ENCODE measurements at places on chromosomes 13 and 19.

- DNase-seq = no peak
Measured at GRCh38 chr19:52662631-52663030, 24.5 kb upstream of the ZNF83 start.

GRCh38 chr19:2249010-2249866, at the start of gene AMH:
AMH (plus strand) TSS chr19:2249323; CDS start chr19:2249333, 10 bp downstream.
- DNase-seq = no peak

- no peak for DNase-seq
Measured at GRCh38 chr13:40585911-40586471, 80.5 kb downstream of the FOXO1 start.

DNA sequence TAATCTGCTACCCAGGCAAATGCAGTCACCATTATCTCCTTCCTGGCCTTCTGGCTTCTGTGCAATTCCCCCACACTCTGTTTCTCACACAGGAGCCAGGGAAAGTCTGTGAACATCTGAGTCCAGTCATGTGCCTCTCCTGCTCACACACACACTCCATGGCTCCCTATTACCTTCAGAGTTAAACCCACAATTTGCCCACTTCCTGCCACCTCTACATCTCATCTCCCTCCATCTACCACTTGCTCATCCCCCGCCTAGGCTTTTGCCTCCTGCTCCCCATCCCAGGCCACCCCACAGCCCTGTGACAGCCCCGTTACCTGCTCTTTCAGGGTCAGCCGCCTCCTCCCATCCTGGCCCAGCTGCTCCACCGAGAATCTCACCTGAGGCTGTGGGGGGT, 13.5 kb downstream of the IL12RB1 start:
- DNase-seq = no peak

GRCh38 chr13:72700509-72700908, 26.9 kb downstream of the MZT1 start:
- no peak for DNase-seq

GRCh38 chr13:40192452-40192851, 474.0 kb downstream of the FOXO1 start:
- no peak for DNase-seq

- DNase-seq = no peak
Measured at GRCh38 chr13:52020191-52020590, 4.3 kb upstream of the UTP14C start.

DNA sequence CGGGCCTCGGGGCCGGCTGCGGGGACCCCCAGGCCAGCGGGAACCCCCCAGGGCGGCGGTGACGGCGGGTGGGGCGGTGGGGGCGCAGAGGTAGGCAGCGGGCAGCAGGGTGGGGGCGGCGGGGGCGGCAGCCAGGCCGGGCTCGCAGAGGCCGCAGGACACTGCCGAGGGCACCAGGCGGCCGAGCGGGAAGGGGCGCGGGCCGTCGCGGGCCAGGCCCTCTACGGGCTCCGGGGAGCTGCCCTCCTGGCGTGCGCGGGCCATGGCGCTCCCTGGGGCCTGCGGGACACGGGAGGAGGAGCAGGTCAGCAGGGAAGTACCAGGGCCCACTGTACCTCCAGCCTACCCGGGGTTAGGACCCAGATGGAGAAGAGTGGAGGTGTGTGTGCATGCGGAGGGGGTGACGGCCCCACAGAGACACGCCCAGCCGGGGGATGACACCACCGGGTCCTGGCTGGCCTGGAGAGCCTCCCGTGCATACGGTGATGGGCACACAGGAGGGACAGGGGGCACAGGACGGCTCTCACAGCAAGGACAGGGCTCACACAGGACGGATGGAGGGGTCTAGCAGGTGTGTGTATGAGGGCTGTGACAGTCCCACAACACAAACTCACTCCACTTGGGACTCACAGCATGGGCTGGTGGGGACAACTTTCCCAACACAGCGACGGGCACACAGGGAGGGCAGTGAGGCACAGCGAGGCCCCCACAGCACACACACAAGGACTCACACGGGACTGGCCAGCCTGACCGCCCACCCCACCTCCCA, 2.6 kb downstream of the BBC3 start:
- peak; percentile 55 for DNase-seq

DNA sequence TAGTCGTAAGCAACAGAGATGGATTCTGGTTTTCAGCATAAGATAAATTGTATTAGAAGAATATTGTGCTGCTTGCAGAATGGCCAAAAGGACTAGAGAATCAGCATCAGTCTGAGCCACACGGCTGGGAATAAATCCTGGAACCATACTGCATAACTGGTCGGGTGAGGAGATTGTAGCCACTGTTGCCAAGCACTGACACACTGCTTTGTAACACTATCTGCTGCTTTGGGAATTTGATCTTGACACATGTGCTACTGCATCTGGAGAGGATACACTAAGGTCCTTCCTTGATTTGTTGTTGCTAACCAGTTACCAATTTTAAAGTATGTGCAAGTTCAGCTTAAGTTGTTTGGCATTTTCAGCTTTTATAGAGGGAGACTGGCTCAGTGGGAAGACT, 1.9 kb downstream of the HNRNPA1L2 start:
- no peak for DNase-seq

DNA sequence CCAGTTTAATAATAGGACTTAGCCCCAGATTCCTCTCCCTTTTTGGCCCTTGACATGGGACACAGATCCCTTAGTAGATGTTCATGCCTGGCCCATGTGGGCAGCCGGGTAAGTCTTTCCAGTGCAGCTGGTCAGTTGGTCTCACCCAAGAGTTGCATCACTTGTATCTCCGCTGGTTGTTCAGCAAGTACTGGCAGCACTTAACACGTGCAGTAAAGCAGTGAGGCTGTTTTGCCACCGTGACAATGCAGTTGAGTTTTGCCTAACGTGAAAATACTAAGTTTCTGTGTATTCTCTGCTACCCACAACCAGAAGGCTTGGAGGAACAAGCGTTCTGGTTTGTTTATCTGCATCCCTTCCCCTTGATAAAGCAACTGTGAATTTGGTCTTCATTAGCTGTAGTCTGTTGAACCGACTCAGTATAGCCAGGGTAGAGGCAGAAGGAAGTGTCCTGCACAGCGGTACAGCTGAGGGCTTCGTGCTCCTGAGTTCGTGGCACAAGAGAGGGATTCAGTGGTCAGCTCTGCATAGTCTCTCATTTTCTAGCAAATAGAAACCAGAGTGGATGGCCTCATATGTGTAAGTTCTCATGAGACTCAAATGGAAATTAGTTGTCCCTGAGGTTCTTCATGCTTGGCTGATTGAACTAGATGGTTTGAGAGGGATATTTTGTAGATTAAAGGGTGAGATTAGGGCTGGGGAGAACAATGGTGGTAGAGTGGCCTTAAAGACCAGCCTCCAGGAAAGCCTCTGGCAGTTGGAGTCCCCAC, 50.3 kb downstream of the ARHGEF7 start:
- no peak for DNase-seq

DNA sequence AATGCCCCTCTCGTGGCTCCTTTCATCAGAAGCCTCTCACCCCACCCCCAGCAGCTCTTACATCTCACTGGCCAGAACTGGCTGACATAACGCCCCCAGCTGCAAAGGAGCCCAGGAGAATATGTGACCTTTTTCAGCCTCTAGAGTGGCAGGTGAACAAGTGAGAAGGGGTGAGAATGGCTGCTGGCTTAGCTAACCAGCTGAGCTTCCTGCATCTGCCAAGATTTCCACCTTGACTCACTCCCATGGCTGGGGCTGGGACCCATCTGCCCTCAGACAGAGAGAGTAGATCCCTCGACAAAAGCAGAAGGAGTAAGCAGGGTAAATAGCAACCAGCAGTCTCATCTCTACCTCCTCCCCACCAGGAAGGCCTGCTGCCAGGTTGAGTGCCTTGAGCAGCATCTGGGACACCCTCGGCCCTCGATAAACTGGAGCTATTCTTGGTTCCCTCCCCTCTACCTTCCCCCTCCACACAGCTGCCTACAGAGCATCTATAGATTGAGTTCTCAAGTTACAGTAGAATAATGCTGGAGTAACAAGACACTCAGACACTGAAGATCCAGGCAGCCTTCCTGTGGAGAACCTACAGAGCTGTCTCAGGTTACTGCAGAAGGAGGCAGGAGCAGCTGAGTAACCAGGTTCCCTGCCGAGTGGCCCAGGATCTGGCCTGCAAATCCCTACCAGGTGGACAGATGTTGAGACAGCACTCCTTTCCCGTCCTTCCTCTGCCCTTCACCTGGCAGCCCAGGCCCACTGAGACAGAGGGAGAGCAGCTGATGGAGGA, 15.5 kb downstream of the KASH5 start:
- no peak for DNase-seq

DNA sequence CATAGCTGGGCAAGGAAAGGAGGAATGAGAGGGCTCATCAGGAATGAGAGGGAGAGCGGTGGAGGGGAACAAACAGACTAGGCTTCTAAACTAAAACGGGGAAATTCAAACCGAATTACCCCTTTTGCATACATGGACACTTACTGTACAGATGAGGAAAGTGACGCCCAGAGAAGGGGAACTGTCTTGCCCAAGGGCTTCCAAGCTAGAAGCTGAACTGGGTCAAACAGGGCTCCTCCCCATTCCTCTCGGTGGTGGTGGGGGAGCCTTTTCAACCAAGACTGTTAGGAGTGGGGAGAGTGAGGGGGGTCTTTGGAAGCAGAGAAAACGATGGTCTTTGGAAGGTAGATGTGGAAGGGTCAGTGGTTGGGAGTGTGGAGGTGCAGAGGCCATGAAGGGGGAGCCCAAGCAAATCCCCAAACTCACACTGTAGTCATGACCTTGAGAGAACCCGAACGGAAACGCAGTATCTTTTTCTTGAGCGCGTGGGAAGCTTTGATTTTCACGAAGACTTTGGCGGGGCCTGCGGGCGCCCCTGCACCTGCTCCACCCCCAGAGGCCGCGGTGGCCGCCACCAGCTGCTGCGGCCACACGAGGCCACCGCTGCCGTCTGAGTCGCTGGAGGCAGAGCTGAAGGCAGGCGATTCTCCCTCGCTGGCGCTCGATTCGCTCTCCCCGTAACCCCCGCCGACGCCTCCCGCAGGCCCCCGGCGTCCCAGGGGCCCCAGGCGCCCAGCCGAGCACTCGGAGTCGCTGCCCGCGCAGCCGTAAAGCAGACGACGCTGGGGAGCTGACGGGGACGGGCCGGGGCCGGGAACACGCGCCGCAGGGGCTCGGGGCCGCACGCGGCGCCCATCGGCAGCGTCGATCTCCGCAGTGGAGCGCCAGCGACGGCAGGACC, 12.3 kb upstream of the GNG8 start:
- DNase-seq = no peak

DNA sequence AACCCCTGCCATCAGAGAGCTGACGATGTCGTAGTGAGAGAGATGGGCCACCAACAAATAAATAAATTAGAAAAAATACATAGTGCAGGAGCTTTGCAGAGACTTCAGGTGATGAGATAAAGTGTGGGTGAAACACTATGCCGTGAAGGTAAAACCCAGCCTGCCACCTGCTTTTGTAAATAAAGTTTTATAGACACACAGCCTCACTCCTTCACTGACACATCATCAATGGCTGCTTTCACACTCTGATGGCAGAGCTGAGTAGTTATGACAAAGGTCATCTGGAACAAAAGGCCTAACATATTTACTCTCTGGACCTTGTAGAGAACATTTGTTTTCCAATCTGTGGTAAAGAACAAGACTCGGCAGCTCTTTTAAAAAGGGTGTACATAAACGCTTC, 45.0 kb downstream of the MBD3L2B start:
- no peak for DNase-seq
